ENCODE measurements at places on chromosomes 4 and X. TPM values are rescaled to one million over a fixed set of nuclear protein-coding genes. Genes with fewer than 3 reads are reported as not detected.

Gene INTU
- 4.1 TPM for polyA plus RNA-seq

Gene NLGN3
- polyA plus RNA-seq: 12.0 TPM

Gene TIGD2
- 2.4 TPM for polyA plus RNA-seq

- DNase-seq: no peak
Measured at GRCh38 chr4:107648178-107648991, 71.6 kb downstream of the PAPSS1 start.

Gene TMEM187
- 16.2 TPM for polyA plus RNA-seq

DNA sequence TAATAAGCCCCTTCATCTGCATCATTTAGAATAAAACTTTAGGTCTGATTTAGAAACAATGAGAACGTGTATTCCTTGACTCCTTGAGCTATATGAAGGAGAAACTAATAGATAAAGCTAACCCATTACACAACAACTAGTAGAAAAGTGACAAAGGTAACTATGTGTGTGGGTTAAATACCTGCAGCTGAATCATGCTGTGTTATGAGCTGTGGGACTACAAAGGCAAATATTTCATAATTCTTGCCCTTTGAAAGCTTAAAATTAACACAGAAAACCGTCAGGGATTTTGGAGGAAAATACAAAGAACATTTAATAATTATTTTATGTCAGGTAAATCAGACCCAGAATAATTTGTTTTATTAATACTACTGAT lies 898 bp upstream of the NDP start:
- no peak for DNase-seq

DNA sequence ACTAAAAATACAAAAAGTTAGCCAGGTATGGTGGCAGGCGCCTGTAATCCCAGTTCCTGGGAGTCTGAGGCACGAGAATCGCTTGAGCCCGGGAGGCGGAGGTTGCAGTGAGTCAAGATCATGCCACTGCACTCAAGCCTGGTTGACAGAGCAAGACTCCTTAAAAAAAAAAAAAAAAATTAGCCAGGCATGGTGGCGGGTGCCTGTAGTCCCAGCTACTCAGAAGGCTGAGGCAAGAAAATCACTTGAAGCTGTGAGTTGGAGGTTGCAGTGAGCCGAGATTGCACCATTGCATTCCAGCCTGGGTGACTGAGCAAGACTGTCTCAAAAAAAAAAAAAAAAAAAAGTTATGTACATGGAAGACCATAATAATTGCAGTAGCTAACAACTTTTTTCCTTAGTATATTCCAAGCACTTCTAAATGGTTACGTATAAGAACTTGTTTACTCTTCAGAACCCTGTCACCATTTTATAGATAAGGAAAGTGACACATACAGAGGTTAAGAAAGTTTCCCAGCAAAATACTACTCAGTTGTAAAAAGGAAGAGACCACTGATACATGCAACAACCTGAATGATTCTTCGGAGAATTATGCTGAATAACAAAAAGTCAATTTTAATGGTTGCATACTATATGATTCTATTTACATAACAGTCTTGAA lies 24.5 kb downstream of the RUFY3 start:
- no peak for DNase-seq
